ENCODE measurements at places on chromosomes 13 and 19.

GRCh38 chr13:32284927-32285632 lies 30.1 kb downstream of the ZAR1L start:
- no peak for DNase-seq

DNA sequence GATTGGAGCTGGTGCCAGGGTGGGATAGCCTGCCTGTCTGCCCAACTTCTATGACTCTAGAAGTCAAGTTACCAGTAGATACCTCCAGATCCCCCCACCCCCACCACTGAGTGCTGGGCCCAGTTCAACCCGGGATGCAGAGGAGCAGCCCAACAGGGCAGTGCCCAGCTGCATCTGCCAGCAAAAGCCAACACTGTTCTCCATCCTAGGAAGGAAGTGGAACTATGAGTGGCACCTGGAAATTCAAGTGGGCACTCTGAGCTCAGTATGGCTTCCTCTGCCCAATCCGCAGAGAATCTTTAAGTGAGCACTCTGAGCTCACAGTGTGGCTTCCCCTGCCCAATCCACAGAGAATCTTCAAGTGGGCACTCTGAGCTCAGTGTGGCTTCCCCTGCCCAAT lies 14.2 kb downstream of the TUBGCP3 start:
- no peak for DNase-seq

GRCh38 chr13:75754936-75755335 lies 118.8 kb downstream of the LMO7 start:
- no peak for DNase-seq

- DNase-seq: no peak
Observed at GRCh38 chr19:31461814-31462539, 112.7 kb upstream of the TSHZ3 start.

DNA sequence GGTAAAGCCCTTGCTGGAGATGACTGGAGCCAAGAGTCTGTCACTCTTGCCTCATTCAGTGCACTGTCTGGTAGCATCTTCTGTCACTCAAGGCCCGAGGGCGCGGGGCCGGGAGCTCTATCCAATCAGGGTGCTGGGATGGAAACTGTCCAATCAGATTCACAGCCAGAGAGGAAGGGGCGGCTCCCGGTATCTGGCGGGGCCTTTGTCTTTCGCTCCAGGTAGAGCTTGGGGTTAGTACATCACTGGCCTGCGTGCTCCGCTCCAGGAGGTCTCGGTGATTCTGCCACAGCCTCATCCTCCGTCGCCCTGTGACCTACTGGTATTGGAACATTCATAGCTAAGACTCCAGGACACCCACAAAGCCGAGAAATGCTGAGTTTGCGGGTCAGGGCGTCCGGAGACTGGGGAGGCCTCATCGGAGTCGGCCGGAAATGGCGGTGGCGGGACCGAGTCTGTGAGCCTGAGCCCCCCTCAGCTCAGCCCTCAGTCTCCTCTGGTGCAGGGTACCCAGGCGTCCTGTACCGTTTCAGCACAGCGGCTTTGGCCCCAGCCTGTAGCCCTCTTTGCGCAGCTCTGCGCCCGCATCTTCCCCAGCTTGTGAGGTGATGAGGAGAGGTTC lies 20.6 kb upstream of the ZNF430 start:
- peak; percentile 82 for DNase-seq

GRCh38 chr13:74256969-74257368 lies 122.8 kb upstream of the KLF12 start:
- DNase-seq: no peak

GRCh38 chr19:575527-576506 lies 3.4 kb downstream of the BSG start:
- no peak for DNase-seq

GRCh38 chr19:41367848-41368301 lies 3.9 kb upstream of the B9D2 start:
- DNase-seq: no peak

DNA sequence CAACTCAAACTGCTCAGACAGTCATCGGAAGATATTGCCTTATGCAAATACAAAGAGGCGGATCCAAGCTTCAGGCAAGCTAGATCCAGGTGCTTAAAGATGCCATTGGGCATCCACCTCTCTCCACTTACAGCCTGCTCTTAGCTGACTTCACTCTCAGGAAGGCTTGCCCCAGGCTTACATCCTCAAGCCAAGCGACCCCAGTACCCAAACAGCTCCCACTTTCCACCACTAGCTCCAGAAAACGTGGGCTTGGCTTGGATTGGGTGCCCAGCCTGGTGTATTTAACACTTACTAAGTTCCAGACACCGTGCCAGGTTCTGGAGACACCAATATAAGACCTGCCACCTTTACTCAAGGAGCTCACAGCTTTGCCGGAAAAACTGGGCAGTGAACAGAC lies 142.1 kb upstream of the VSTM2B start:
- DNase-seq: no peak

GRCh38 chr13:50993371-50993770 lies 83.8 kb downstream of the RNASEH2B start:
- no peak for DNase-seq

DNA sequence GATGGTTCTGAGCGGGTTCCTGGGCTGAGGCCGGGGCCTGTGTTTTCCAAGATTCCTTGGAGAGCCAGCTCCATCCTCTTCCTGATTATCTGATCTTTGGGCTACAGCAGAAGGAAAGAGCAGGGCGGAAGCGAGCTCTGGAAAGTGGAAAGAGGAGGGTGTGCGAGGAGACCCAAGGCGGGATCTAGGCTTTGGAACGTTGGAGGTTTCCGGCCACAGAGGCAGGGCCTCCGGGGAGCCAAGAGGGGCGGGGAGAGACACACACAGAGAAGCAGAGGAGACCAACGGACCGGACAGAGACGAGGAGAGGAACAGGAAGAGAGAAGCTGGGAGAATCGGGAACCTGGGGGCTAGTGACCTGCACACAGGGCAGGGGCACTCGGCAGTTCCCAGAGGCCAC lies at the start of gene CLEC11A:
Gene CLEC11A, plus strand, starts transcription at position 296 of the 400 bp plus-strand sequence. CDS start 162 bp downstream, outside the sequence.
- no peak for DNase-seq

- no peak for DNase-seq
Observed at GRCh38 chr13:57314897-57315520, 148.0 kb downstream of the PRR20E start.

DNA sequence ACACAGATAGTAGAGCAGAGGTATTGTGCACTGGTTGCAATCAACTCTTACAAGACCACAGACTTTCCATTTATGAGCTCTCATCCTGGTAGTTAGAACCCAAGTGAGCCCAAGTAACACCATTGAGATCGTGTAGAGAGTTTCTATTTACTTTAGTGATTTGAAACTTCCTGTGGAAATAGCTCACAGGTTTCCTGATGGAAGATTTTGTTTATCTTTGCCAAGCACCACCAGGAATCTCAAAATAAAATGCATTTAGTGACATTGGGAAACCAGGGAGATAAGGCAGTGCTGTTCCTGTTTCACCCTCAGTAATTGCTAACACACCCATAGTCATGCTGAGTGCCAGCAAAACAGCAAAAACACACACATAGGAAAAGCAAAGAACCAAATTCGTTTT lies 102.5 kb downstream of the FLT1 start:
- no peak for DNase-seq

DNA sequence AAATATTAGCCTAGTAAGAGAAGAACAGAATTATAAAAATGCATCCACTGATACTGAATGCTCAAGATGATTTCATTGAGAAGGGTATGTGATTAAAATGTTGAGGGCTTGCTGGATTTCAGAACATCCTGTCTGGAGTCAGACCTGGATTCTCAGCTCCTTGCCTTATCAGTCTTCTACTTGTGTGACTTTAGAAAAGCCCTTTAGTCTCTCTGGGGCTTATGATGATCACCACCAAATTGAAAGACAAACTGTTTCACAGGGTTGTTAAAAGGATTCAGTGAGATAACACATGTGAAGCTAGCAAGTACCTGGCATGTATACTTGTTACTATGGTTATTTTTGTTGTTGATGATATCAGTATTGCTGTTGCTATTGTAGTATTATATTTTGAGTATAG lies 118.4 kb downstream of the GPC6 start:
- no peak for DNase-seq

DNA sequence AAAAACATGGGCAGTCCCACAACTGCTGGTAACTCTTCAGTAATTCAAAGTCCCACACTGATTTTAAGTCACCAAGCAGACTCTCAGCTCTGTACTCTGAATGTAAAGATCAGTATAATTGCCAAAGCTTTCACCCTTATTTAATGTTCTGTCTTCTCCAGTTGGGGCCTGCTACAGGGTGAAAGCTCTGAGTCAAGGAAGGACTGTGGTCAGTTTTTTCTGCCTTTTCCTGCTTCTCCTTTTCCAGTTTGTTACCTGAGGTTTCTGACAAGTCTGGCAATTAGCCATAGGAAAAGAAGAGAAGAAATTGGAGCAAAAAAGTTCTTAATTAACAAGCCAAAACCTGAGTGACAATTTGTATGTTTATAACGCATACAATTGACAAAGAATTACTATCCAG lies 279.3 kb downstream of the RBM26 start:
- DNase-seq: no peak

GRCh38 chr19:49809160-49809940 lies 3.7 kb downstream of the FUZ start:
- no peak for DNase-seq

DNA sequence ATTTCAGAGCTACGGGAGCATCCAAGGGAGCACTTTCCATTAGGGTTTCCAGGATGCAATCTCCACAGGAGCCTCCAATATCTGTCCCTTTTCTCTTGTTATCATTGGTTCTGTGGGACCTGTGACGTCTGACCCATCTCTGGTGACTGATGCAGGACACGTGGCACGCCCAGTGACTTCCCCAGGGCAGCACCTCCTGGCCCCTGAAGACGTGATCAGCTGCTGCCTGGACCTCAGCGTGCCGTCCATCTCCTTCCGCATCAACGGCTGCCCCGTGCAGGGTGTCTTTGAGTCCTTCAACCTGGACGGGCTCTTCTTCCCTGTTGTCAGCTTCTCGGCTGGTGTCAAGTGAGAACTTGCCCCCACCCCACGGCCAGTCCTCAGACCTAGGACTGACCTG lies 25.5 kb downstream of the RYR1 start:
- no peak for DNase-seq

DNA sequence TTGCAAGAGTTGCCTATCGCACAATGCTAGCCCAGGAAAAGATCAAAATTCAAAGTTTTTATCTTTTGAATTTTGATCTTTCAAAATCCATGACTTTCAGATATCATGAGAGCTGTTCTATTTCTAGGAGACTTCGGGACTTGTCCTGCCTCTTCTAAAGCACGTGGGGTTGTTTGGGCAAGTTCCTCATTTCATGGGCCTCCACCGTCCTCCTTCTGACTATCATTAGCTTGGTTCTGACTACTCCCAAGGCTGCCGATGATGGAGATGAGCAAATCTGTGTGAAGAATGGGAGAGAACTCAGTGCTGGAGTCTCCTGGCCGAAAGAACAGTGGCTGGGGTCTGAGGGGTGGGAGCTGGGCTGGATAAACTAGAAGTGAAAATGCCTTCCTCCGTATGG lies 86.5 kb downstream of the COL4A1 start:
- DNase-seq: no peak

- DNase-seq: no peak
Observed at GRCh38 chr13:46145950-46146349, 36.0 kb downstream of the LCP1 start.
